ENCODE measurements at places on chromosomes 13 and 19. TPM values are rescaled to one million over a fixed set of nuclear protein-coding genes. Genes with fewer than 3 reads are reported as not detected.

Gene CYP4F12
- polyA plus RNA-seq = not detected

DNA sequence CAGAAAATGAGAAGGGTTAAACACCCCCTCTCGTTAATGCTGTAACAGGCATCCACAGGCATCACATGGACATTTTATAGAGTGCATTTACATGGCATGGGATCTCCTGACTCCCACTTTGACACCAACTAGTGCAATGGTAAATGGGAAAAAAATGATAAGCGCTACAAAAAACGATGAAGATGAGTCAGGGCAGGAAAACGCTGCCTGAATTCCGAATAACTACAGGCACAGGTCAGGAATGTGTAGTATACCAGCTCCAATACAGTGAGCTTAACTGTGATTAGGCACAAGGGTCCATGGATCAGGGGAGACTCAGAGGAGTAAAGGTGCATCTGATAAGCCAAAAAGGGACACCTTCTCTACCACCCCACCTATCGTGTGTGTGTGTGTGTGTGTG lies 223.6 kb downstream of the FOXO1 start:
- no peak overlapping the region for H3K4me3 ChIP-seq
- no peak overlapping the region for H3K27ac ChIP-seq
- H3K4me1 ChIP-seq = peaks cover 21% of the 10 kb centered on the region
- no peak for DNase-seq
- H3K36me3 ChIP-seq = no peaks in the 10 kb centered on the region
- H3K27me3 ChIP-seq = no peaks in the 10 kb centered on the region

DNA sequence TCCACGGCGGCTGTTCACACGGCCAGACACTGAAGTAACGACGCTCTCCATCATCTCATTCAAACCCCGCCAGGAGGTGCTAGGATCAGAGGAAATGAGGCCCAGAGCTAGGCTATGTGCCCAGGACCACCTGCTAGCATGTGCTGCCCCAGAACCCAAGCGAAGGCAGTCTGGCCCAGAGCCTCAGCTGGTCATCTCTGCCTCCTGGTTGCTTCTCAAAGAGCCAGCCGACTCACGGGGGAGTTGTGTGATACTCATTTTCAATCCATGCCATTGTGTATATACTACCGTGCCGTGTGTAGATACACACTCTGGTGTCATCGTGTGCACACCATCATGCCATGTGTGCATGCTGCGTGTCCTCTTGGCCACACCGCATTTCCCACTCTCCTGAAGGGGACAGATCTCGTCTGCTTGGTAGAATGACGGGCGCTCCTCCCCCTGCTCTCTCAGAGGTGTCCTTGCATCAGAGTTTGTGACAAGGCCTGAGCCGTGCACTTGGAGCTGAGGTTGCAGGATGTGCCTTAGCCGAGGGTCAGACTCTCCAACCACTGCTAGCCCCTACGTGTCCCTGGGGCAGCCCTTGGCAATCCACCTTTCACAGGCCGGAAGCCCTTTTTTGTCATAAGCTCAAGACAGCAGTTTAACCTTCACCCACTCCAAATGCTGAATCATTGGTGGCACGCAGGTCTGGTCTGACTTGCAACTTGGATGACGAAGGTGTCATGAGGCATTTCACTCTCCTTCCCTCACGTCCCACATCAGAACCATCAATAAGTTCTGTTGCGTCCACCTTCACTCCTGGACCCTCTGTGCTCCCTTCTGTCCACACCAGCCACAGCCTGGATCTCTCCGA lies 130.4 kb downstream of the CRYL1 start:
- no peak overlapping the region for H3K4me3 ChIP-seq
- H3K27ac ChIP-seq = no peak overlapping the region
- DNase-seq = no peak
- no peaks in the 10 kb centered on the region for H3K4me1 ChIP-seq
- H3K27me3 ChIP-seq = no peaks in the 10 kb centered on the region

- no peaks in the 10 kb centered on the region for H3K4me1 ChIP-seq
- H3K4me3 ChIP-seq = peak overlapping the region; percentile 9
- H3K36me3 ChIP-seq = peaks cover 54% of the 10 kb centered on the region
- DNase-seq = no peak
- no peaks in the 10 kb centered on the region for H3K27me3 ChIP-seq
- H3K27ac ChIP-seq = no peak overlapping the region
Observed at GRCh38 chr19:44476559-44477408, 23.5 kb downstream of the ZNF180 start.

DNA sequence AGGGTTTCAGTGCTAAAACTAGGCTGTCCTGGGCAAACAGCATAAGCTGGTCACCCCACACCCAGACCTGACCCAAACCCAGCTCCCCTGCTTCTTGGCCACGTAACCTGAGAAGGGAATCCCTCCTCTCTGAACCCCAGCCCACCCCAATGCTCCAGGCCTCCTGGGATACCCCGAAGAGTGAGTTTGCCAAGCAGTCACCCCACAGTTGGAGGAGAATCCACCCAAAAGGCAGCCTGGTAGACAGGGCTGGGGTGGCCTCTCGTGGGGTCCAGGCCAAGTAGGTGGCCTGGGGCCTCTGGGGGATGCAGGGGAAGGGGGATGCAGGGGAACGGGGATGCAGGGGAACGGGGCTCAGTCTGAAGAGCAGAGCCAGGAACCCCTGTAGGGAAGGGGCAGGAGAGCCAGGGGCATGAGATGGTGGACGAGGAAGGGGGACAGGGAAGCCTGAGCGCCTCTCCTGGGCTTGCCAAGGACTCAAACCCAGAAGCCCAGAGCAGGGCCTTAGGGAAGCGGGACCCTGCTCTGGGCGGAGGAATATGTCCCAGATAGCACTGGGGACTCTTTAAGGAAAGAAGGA lies 2.8 kb downstream of the PPP1R12C start:
- peaks cover 25% of the 10 kb centered on the region for H3K4me1 ChIP-seq
- DNase-seq = no peak
- H3K27ac ChIP-seq = no peak overlapping the region
- no peaks in the 10 kb centered on the region for H3K36me3 ChIP-seq

- H3K4me3 ChIP-seq = no peak overlapping the region
- H3K27me3 ChIP-seq = no peaks in the 10 kb centered on the region
- DNase-seq = no peak
- H3K27ac ChIP-seq = no peak overlapping the region
- H3K4me1 ChIP-seq = peaks cover 55% of the 10 kb centered on the region
Observed at GRCh38 chr19:13981467-13981866, 24.7 kb downstream of the RFX1 start.

DNA sequence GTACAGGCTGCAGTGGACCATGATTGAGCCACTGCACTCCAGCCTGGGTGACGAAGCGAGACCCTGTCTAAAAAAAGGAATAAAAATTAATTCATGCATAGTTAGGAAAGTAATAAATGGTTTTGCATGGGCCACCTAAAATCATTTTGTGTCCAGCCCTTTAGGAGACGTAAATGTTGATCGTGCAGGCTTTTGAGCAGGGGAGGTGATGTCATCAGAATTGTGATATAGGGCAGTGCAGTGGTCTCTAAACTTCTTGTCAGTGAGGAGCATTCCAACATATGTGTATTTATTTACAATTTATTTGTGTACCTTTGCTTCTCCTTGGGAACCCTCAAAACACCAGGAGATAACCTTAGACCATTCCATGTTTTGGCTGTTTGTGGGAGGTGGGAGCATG lies 3.0 kb downstream of the SMARCA4 start:
- no peaks in the 10 kb centered on the region for H3K27me3 ChIP-seq
- H3K36me3 ChIP-seq = no peaks in the 10 kb centered on the region
- no peak overlapping the region for H3K4me3 ChIP-seq
- no peak for DNase-seq
- peak overlapping the region; percentile 29 for H3K27ac ChIP-seq
